ENCODE measurements at places on chromosomes 1 and 21. TPM values are rescaled to one million over a fixed set of nuclear protein-coding genes. Genes with fewer than 3 reads are reported as not detected.

The CLDN8 gene
- not detected for total RNA-seq

GRCh38 chr1:13224480-13225060 is 1.4 kb downstream of the PRAMEF18 start:
- no peaks in the 10 kb centered on the region for H3K27me3 ChIP-seq
- no peak overlapping the region for H3K27ac ChIP-seq
- no peak for DNase-seq
- H3K36me3 ChIP-seq = no peaks in the 10 kb centered on the region

DNA sequence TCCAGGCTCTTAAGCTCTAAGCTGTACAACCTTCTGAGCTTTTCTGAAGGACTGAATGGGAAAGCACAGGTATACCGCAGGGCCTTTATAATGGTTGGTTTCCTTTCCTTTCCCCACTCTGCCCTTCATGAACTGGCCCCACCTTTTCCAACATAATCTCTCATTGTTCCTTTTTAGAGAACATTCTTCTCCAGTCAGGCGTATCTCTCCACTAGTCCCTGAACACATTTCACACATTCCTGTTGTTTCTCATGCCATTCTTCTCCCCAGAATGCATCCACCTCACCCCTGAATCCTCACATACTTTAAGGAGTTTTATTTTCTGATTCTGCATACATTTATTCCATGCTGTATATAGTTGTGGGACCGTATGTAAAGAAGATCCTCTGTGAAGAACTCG is 41.3 kb downstream of the PGM1 start:
- H3K27ac ChIP-seq = no peak overlapping the region
- peaks cover 18% of the 10 kb centered on the region for H3K4me1 ChIP-seq
- H3K4me3 ChIP-seq = no peak overlapping the region
- DNase-seq = no peak
- H3K36me3 ChIP-seq = peaks cover 49% of the 10 kb centered on the region

DNA sequence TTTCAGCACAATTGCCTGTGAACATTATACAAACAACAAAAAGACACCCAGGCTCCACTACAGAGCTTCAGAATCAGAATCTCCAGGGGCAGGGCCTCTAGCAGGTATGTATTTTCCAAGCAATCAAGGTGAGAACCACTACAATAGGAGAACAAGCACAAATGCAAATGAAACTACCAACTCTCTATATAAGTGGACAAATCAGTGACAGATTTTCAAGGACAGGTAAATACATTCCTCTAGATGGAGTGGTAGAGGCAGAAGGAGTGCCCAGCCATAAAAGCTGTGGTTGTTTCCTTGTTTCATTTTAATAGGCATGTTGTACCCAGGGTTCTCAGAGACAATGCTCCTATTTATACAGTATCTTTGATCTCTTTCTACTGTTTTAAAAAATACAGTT is 20.1 kb upstream of the CCDC17 start:
- peaks cover 40% of the 10 kb centered on the region for H3K36me3 ChIP-seq
- H3K4me1 ChIP-seq = no peaks in the 10 kb centered on the region
- no peaks in the 10 kb centered on the region for H3K27me3 ChIP-seq
- H3K4me3 ChIP-seq = no peak overlapping the region

DNA sequence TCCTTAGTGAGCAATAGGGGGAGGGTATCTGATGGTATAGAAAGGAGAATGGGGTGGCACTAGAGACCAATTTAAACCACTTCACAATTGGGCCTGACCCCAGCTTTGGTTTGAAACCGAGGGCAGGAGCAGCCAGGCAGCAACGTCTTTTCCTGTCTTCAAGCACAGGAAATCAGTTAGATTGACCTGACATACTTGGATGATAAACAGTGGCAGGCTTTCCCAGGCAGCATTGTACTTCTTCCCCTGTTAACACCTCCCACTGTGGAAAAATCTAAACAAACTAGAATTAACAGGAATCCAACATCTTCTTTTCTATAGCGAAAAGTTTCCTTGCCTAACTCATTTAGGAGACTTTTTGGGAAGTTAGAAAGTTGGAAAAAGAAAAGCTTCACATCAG is 40.6 kb downstream of the SELL start:
- no peaks in the 10 kb centered on the region for H3K36me3 ChIP-seq
- H3K27ac ChIP-seq = no peak overlapping the region
- H3K4me3 ChIP-seq = no peak overlapping the region
- DNase-seq = no peak
- H3K27me3 ChIP-seq = no peaks in the 10 kb centered on the region

GRCh38 chr1:160363010-160363409 is 3.9 kb upstream of the NHLH1 start:
- H3K27me3 ChIP-seq = no peaks in the 10 kb centered on the region
- H3K27ac ChIP-seq = no peak overlapping the region
- H3K4me3 ChIP-seq = no peak overlapping the region
- no peak for DNase-seq

- H3K27me3 ChIP-seq = no peaks in the 10 kb centered on the region
- H3K27ac ChIP-seq = peak overlapping the region; percentile 95
- H3K36me3 ChIP-seq = no peaks in the 10 kb centered on the region
- H3K4me1 ChIP-seq = peaks cover 48% of the 10 kb centered on the region
- DNase-seq = peak; percentile 88
Measured at GRCh38 chr1:203555076-203555475, 61.1 kb downstream of the OPTC start.

DNA sequence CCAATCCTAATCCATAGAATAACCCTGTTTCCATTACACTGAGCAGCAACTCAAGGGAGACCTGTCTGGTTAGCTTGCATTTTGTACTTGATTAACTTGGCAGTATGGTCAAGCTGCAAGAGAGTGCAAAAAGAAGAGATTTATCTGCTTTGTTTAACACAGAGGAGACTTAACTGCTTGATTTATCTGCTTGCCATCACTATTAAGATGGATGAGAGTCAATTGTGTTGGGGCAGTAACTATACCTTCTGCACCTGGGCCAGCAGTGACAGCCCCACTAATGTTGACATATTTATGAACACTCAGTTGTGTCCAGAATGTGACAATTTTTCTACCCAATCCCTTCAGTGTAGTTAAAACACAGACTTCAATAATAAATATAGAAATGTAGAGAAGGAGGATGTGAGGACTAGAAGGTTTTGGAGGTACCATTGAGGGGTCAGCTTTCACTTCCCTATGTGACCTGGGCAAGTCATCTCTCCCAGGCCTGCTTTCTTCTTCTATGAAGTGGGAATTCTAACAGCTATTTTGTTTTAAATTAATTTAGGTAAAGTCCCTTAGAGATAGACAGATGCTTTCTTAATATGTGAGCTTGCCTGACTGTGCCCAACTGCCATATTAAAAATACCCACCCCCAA is 159.1 kb upstream of the KCNK2 start:
- H3K4me3 ChIP-seq = no peak overlapping the region
- DNase-seq = no peak
- H3K27ac ChIP-seq = no peak overlapping the region
- no peaks in the 10 kb centered on the region for H3K36me3 ChIP-seq

GRCh38 chr1:25711555-25712298 is 88.3 kb upstream of the SELENON start:
- DNase-seq = no peak
- H3K36me3 ChIP-seq = no peaks in the 10 kb centered on the region
- no peak overlapping the region for H3K4me3 ChIP-seq
- H3K4me1 ChIP-seq = peaks cover 34% of the 10 kb centered on the region

- H3K4me1 ChIP-seq = no peaks in the 10 kb centered on the region
- H3K36me3 ChIP-seq = peaks cover 94% of the 10 kb centered on the region
- no peak overlapping the region for H3K27ac ChIP-seq
- H3K27me3 ChIP-seq = no peaks in the 10 kb centered on the region
- peak; percentile 46 for DNase-seq
Measured at GRCh38 chr21:33552999-33553598, 10.3 kb downstream of the SON start.

GRCh38 chr1:40651138-40651857 is 14.2 kb downstream of the RIMS3 start:
- no peak overlapping the region for H3K27ac ChIP-seq
- peaks cover 38% of the 10 kb centered on the region for H3K27me3 ChIP-seq
- H3K4me3 ChIP-seq = no peak overlapping the region
- H3K4me1 ChIP-seq = peaks cover 4% of the 10 kb centered on the region

DNA sequence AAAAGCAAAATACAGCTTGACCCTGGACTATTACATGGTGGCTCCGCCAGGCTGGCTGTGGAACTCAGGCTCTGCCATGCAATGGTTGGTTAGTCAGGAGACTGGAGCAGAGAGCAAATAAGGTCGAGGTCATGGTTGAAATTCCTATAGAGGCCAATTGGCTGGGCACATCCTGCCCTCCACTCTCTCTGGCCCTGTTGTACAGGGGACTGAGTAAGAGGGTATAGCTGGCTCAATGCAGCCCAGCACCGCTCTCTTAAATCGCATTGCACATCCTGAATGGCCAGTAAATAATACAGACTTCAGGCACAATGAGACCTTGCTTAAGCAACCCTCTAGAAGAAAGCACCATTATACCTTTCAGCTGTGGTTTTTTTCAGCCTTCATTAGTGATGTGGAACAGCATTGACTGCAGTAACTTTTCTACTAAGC is 59.3 kb upstream of the PPP2R5A start:
- no peaks in the 10 kb centered on the region for H3K27me3 ChIP-seq
- H3K27ac ChIP-seq = no peak overlapping the region
- H3K4me3 ChIP-seq = no peak overlapping the region
- no peaks in the 10 kb centered on the region for H3K36me3 ChIP-seq
